ENCODE measurements at places on chromosomes 6 and 20. TPM values are rescaled to one million over a fixed set of nuclear protein-coding genes. Genes with fewer than 3 reads are reported as not detected.

DNA sequence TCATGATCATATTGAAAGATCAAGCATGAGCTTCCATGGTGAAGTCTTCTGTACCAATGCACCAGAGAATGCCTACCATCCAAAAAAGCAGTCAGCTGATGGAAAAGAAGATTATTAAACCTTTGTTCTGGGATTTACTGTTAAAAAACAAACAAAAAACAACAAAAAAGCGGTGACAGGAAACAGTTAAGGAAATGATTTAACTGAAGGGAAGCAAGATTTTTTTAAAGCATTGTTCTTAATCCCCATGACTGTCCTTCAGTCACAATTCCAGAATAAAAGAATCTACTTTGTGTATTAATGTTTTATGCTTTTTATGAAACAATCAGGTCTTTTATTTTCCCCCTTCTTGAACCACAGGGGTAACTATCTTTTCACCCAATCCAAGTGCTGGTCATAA, 23.9 kb downstream of the FAM162B start:
- no peak for DNase-seq
- no peaks in the 10 kb centered on the region for H3K4me1 ChIP-seq
- no peaks in the 10 kb centered on the region for H3K36me3 ChIP-seq
- no peak overlapping the region for H3K27ac ChIP-seq
- H3K4me3 ChIP-seq, result no peak overlapping the region

- DNase-seq, result no peak
- H3K4me3 ChIP-seq, result no peak overlapping the region
- no peaks in the 10 kb centered on the region for H3K36me3 ChIP-seq
- peaks cover 5% of the 10 kb centered on the region for H3K4me1 ChIP-seq
- no peak overlapping the region for H3K27ac ChIP-seq
- no peaks in the 10 kb centered on the region for H3K27me3 ChIP-seq
Observed at GRCh38 chr6:147099974-147100373, 104.2 kb upstream of the STXBP5 start.

DNA sequence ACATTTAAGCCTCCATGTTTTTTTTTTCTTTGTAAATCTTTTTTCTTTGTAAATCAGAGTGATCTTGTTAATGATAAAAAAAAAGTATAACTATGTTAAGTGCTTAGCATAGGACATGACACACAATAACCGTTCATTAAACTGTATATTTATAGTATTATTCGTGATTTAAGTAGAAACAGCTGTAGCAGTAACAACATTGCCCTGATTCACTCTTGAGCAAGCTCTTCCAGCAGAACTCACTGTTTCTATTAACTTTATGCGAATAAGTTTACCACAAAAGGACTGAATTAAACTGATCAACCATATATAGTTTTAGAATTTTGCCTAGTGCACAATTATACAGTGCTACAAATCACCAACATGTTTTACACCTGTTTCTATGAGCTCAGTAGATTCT, 1338.0 kb upstream of the EYS start:
- no peaks in the 10 kb centered on the region for H3K27me3 ChIP-seq
- H3K4me3 ChIP-seq, result no peak overlapping the region
- H3K27ac ChIP-seq, result no peak overlapping the region
- DNase-seq, result no peak
- H3K4me1 ChIP-seq, result no peaks in the 10 kb centered on the region

DNA sequence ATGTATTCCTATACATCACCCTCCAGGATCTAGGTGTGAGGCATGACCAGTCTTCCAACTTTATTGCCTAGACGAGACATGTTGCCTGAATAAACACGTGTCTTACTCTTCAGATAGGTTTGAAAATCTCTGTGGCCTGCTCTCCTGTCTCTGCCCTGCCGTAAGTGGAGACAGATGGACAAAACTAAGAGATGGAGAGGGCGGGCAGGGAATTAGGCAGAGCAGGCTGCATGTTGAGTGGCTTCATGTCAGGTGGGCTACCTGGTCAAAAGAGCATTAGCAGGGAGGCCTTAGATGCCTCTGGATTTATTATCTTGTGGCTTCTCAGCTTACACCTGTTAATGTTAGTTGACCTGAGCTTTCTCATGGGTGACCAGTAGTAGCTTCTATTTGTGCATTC, 59.0 kb upstream of the TULP4 start:
- H3K4me3 ChIP-seq, result no peak overlapping the region
- no peaks in the 10 kb centered on the region for H3K27me3 ChIP-seq
- peaks cover 30% of the 10 kb centered on the region for H3K4me1 ChIP-seq
- peaks cover 7% of the 10 kb centered on the region for H3K36me3 ChIP-seq
- DNase-seq, result no peak

GRCh38 chr20:59771506-59772372, 161.7 kb downstream of the SYCP2 start:
- DNase-seq, result no peak
- no peak overlapping the region for H3K27ac ChIP-seq
- H3K4me1 ChIP-seq, result no peaks in the 10 kb centered on the region
- no peaks in the 10 kb centered on the region for H3K36me3 ChIP-seq

DNA sequence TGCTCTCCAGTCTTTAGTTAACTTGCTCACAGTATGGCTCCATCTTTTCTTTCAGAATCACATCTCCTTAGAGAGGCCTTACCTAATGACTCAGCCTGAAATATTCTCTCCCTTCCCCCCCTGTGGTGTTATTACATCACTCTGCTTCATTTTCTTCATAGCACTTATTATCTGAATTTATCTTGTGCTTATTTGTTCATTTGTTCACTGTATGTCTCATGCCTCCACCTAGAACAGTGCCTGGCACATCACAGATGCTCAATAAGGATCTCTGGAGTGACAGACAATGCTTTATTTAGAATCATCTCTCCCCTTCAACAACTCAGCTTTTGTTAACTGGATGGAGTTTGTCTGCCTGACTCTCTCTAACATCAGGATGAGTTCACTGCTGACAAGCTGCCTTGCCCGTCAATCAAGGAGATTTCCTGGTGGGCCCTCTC, 96.6 kb upstream of the MAN1A1 start:
- no peaks in the 10 kb centered on the region for H3K4me1 ChIP-seq
- no peak overlapping the region for H3K4me3 ChIP-seq
- H3K36me3 ChIP-seq, result no peaks in the 10 kb centered on the region
- H3K27me3 ChIP-seq, result no peaks in the 10 kb centered on the region
- no peak for DNase-seq
- H3K27ac ChIP-seq, result no peak overlapping the region

DNA sequence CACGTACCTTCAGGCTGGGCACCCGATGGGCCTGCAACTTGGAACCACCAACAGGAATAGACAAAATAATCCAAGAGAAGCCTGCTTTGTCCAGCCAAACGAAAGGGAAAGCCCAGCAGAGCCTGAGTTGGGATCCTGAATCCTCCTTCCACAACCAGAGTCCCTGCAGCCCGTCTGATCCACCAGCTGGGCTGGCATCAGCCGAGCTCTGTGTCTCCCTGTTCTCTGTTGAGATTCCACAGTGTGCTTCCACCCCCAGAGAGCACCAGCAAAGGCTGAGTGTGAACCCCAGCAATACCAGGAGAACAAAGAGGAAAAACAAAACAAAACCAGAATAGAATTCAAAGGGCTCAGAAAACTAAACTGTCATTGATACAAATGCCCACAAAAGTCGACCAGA, 104.2 kb upstream of the PRND start:
- H3K36me3 ChIP-seq, result no peaks in the 10 kb centered on the region
- H3K27ac ChIP-seq, result no peak overlapping the region
- DNase-seq, result no peak
- no peak overlapping the region for H3K4me3 ChIP-seq
- H3K27me3 ChIP-seq, result no peaks in the 10 kb centered on the region

GRCh38 chr6:157083343-157083742, 240.0 kb downstream of the TMEM242 start:
- H3K36me3 ChIP-seq, result peaks cover 23% of the 10 kb centered on the region
- no peaks in the 10 kb centered on the region for H3K4me1 ChIP-seq
- H3K27me3 ChIP-seq, result no peaks in the 10 kb centered on the region
- H3K4me3 ChIP-seq, result no peak overlapping the region
- no peak overlapping the region for H3K27ac ChIP-seq

- H3K27me3 ChIP-seq, result no peaks in the 10 kb centered on the region
- H3K4me3 ChIP-seq, result no peak overlapping the region
- DNase-seq, result no peak
- H3K4me1 ChIP-seq, result no peaks in the 10 kb centered on the region
- H3K36me3 ChIP-seq, result peaks cover 19% of the 10 kb centered on the region
Observed at GRCh38 chr6:41119508-41119907, 34.6 kb downstream of the TREML1 start.

DNA sequence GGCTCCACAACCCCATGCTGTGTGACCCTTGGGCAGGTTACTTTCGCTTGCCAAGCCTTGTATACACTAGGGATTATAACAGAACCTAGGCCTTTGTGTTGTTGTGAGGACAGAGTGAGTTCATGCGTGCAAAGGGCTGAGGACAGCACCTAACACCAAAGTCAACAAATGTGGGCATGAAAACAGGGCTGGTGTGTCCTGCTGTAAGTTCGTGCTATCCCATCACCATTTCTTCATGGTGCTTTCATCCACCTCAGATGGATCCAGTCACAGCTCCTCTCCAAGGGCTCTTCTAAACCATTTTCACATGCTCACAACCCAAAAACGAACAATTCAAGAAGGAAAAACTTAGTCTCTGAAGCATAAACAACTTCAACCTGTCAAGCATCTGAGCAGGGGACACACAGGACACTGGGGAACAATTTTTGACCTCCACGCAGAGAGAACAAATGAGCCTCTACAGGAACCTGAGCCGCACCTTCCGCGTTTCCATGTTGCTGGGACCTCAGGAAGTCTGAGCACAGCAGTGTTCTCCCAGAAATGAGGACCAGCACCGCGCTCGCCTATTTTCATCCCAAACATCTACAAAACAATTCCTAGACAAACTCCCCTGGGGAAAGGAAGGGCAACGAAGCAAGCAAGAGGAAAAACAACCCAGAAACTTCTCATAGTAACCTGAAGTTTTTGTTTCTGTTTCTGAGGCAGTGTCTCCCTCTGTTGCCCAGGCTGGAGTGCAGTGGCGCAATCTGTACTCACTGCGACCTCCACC, 3.1 kb downstream of the LRP11 start:
- no peaks in the 10 kb centered on the region for H3K36me3 ChIP-seq
- H3K4me3 ChIP-seq, result no peak overlapping the region
- no peak overlapping the region for H3K27ac ChIP-seq
- H3K4me1 ChIP-seq, result peaks cover 18% of the 10 kb centered on the region

- no peak for DNase-seq
- no peak overlapping the region for H3K27ac ChIP-seq
- no peak overlapping the region for H3K4me3 ChIP-seq
Observed at GRCh38 chr6:5994234-5994998, 12.3 kb downstream of the NRN1 start.

GRCh38 chr6:159933077-159933476, 35.8 kb upstream of the IGF2R start:
- DNase-seq, result no peak
- H3K27ac ChIP-seq, result no peak overlapping the region
- H3K36me3 ChIP-seq, result no peaks in the 10 kb centered on the region
- no peak overlapping the region for H3K4me3 ChIP-seq
- H3K4me1 ChIP-seq, result peaks cover 17% of the 10 kb centered on the region

DNA sequence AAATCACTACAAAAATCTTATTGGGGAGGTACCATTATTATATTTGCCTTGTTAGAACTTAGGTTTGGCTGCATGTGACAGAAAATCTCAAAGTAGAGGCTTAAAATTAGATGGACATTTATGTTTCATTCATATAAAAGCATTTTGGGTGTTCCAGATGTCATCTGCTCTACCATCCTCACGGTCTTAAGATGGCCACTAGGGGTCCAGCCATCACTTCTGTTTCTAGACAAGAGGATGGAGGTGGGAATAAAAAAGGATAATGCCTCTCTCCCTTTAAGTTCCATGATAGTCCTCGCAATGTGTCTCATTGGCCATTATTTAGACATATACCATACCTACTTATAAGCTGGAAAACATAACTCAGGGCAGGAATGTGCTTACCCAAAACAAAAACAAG, 929.5 kb downstream of the KIF16B start:
- H3K4me3 ChIP-seq, result no peak overlapping the region
- H3K4me1 ChIP-seq, result no peaks in the 10 kb centered on the region
- H3K27me3 ChIP-seq, result no peaks in the 10 kb centered on the region
- no peaks in the 10 kb centered on the region for H3K36me3 ChIP-seq

GRCh38 chr6:79070206-79070825, 7.7 kb downstream of the PHIP start:
- no peak overlapping the region for H3K27ac ChIP-seq
- H3K4me3 ChIP-seq, result no peak overlapping the region
- H3K27me3 ChIP-seq, result no peaks in the 10 kb centered on the region
- H3K4me1 ChIP-seq, result peaks cover 9% of the 10 kb centered on the region

DNA sequence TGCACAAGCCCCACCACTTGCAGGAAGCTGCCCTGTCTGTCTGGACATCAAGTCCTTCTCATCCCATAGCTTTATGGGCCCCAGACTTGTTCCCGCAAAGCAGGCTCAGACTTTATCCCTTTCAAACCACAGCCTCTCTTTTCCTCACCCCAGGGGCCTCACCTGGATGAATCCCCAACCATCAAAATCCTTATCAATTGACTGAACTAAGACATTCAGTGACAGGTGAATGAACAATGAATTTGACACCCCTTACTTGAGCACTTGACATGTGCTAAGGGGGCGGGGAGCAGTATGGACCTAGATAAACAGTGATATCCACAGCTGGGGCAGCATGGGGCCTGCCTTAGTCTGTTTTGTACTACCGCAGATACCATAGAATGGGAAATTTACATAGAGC, 5.0 kb downstream of the RAB44 start:
- H3K36me3 ChIP-seq, result no peaks in the 10 kb centered on the region
- H3K27me3 ChIP-seq, result no peaks in the 10 kb centered on the region
- H3K4me3 ChIP-seq, result no peak overlapping the region
- no peak overlapping the region for H3K27ac ChIP-seq
- H3K4me1 ChIP-seq, result peaks cover 2% of the 10 kb centered on the region

The ID1 gene
- total RNA-seq, result 22.8 TPM

The MLN gene
- not detected for total RNA-seq

The BANF2 gene
- total RNA-seq, result not detected

All from CD4-positive, alpha-beta T cell (primary cell).